ENCODE measurements at places on chromosomes 2 and 18.

DNA sequence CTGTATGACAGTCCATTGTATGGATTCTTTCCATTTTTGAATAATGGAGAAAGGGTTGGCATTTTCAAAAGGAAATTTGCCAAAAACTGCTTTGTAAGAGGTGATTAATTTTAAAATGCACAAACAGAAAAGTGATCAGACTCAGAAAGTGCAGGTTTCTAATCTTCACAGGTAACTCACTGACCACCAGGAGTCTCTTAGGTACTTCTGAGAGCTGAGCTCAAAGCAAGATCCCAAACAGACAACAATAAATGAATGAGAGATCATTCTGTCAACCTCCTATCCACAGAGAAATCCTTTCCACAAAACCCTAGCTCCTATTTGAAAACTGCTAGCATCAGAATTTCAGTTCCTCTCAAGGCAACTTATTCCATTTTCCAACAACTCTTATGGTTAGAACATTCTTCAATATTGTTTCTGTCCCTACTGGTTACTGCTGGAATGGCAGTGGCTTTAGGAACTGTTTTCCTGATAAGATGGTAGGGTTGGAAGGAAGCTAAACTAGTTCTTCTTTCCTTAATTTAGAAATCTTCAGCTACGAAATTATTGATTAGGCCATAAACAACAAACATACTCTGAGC, 20.6 kb upstream of the HAAO start:
- DNase-seq: no peak

DNA sequence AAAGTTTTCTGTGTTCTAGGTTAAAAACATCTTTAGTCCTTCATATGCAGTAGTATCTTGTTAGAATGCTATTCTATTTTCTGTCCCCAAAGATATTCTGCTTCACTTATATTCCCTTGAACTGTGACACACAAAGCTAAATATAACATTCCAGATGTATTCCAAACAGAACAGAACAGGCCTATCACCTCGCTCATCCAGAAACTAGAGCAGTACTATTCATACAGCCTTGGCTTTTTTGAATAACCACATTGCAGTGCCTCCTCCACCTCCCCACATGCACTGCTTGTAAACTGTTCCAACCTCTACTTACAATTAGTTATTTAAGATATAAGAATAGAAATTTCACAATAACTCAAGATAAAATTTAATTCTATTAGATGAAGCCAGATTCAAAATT, 196.8 kb downstream of the EXOC6B start:
- no peak for DNase-seq

DNA sequence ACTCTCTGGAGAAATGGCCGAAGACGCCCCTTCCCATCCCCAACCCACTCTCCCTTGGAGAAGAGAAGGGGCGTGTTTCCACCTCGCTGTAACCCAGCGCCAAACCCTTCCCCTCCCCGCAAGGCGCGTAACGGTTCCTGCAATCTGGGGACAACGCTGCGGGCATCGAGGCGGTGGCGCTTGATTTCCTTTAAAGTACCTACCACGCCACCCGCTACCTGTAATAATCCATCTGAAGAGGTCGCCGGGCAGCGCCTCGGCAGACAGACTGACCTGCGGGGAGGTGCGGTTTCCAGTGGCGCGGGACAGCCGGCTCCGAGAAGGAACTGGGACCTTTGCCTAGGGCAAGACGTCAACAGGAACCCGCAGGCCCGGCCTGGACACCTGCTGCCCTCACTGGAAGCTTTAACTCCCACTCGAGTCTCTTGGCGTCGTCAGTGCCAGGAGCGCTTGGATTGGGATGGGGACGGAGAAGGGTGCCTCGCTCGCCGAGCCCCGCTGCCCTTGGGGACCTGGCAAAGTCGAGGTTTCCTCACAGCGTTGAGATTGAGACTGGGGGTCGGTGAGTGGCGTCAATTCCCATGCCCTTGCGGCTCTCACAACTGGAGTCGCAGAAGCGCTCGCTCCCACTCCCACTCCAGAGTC, at the start of gene CYP1B1:
Gene CYP1B1, minus strand, starts transcription at position 645 of the 645 bp plus-strand sequence. CDS start 763 bp downstream, outside the sequence.
- no peak for DNase-seq

DNA sequence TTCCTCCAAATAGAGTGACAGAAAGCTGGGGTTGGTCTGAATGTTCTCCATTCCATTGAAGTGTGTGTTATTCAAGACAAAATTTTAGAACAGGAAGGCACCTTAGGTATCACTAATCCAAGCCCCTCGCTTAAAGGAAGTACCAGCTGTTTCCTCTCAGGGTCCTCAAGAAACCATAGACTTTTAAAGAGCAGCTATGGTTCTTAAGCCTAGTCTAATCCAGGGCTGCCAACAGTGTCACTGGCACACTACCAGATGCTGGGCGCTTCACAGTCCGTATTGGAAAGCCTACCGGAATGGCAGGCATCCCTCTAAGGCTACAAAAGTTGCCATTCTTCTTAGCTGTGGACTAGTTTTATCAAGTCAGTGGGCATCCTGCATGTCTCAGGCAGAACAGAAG, 1.9 kb downstream of the NEMP2 start:
- DNase-seq: peak; percentile 39

- DNase-seq: no peak
Observed at GRCh38 chr18:9712611-9713010, 4.5 kb downstream of the RAB31 start.

DNA sequence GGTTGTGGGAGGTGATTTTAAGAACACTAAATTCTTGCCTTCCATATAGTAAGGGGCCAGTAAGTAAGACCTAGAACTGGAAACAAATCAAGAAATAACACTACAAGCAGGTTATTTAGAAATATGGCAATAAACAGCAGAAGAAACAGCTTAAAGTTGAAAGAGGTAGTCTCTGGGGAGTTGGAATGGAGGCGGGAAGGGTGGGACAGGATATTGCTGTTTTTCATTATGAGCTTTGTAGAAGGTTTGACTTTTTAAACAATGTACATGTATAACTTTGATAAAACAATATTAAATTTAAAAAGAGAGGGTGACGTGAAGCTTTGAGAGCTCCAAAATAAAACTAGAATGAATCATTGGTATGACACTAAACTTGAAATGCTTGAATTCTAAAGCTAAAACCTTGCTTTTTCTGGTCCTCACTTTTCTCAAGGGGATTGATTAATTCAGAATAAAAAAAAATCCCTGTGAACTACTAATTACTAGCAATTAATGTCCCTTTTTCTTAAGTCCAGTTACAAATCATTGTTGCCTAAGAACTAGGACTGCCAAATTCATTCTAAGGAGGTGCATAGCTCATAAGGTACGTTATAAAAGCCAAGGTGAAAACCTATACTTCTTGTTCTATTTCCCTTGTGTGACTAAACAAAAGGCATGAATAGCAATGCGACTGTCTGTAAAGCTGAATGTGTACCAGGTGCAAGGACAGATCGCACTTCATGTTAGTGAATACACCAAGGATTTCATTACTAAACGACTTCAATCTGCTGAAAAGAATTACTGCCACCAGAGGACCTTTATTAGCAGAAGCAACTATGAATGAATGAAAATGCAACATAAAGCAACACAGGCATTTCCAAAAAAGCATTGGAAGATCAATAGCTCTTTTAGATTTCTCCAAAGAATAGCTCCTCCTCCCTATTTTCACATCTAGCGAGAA, 177.5 kb downstream of the RBM43 start:
- DNase-seq: no peak

- DNase-seq: no peak
Observed at GRCh38 chr2:46308081-46308480, 10.9 kb downstream of the EPAS1 start.

DNA sequence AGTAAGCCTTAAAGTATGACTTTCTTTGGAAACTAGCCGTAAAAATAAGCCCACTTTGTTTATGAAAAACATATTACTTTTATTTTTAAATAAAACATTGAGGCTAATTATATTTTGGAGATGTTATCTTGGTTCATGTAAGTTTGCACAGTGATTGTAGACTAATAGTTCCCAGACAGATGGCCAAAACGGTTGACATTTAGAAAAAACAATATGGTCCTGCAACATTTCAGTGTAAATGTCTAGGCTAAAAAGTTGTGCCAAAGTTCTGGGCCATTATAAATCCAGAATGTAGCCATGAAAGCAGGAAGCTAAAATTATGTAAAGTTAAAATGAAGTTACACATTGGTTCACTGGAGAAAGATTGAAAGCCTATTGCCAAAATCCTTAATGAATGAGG, 43.6 kb downstream of the SLC5A7 start:
- no peak for DNase-seq

DNA sequence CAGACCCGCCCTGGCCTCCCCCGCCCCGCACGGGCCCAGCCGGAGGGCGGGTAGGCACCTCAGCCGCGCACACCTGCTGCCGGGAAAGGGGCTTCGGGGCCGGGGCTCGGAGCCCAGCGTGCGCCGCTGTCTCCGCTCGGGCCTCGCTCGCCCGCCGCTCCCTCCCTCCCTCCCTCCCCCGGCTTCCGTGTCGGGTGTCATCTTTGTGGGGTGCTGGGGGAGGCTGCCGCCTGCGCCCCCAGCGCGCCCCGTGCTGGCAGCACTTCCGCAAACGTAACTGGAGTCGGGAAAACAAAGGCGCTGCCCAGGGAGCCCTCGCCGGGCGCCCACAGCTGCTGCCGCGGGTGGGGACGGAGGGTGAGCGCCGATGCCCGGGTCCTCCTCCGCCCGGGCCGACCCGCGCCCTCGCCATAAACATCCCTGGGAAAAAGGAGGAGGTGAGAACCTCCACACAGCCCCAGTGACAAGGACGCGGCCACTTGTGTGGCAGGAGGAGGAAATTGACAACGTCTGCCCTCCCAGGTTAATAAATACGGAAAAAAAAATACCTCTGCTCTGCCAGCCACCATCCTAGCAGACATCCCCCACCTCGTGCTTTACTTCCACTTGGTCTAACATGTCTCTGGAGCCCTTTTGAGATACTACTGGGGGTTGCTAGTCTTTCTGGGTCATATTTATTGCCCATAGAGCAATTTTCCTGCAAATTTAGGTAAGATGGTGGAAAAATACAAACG, 550 bp downstream of the MFSD6 start:
- peak; percentile 72 for DNase-seq

GRCh38 chr2:129907256-129907998, 72.0 kb upstream of the RAB6C start:
- no peak for DNase-seq

- no peak for DNase-seq
Observed at GRCh38 chr18:55413474-55413873, 174.5 kb downstream of the TCF4 start.

GRCh38 chr18:27967913-27968824, 208.8 kb downstream of the CDH2 start:
- DNase-seq: no peak

DNA sequence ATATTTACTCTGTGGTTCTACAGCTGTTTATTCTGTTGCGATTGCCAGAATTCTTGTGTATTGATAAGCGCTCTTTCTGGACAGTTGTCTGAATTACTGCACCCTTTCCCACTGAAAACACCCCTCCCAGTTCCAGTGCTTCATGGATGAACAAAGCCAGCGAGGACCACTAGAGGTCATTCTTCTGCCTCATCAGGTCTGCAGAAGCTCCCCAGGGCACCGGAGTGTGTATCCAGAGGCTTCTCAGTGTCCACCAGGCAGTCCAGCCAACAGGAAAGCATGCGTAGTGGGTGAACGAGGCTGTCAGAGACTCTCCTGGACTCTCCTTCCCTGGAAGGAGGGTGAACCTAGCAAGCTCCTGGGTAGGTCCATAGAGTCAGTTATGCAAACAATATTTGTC, 40.6 kb upstream of the INHBB start:
- no peak for DNase-seq

- peak; percentile 100 for DNase-seq
Observed at GRCh38 chr2:231707927-231708772, at the start of gene PTMA. TSS of gene PTMA (plus strand) at chr2:231708525. CDS start at chr2:231708707, 182 bp downstream.

- DNase-seq: no peak
Observed at GRCh38 chr18:36628435-36629137, 200.2 kb downstream of the TPGS2 start.

DNA sequence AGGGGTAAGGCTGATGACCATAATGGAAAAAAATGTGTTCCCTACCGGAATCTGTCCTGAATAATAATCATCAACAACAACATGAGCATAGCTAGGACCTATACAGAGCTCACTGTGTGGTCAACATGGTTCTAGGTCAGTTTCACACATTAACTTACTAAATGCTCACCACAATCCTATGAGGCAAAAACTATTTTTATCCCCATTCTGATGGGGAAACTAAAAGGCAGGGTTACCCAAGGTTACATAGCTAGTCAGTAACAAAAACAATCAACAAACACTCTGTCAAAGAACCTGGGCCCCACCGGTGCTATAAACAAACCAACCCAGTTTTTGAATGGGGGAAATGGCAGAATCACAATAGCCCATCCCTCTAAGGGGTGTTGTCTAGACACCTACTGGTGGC, 40.1 kb downstream of the AOX1 start:
- no peak for DNase-seq

- DNase-seq: no peak
Observed at GRCh38 chr2:3654011-3654410, 4.0 kb upstream of the ALLC start.

GRCh38 chr2:239065962-239066361, 218.1 kb downstream of the TWIST2 start:
- DNase-seq: no peak

- DNase-seq: peak; percentile 6
Observed at GRCh38 chr2:106789185-106789584, 96.8 kb downstream of the ST6GAL2 start.

DNA sequence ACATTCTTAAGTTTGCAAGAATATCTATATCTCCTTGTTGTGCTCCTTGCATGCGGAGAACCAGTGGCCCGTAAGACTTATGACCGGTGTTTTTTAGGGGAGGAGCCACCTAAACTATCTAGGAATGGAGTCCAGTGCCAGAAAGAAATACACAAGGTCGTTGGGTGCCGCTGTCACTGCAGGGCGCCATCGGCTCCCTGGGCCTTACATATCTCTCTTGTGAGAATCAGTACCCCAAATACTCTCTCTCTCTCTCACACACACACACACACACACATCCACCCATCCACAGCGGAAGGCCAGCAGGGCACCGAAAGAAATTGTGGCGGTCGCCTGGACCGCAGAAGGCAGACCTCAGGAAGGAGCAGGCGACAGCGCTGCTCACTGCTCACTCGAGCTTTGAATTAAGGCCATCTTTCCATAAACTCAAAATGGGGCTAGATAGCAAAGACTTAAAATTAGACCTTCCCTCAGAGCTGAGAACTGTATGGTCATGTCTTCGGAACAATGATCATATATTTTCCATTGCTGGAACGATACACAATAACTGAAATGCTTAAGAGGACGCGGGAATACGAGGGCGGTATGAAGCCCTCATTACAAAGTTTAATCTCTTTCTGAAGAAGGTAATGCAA, 10.4 kb downstream of the NR4A2 start:
- DNase-seq: no peak

GRCh38 chr2:174959787-174960186, 45.4 kb downstream of the CHN1 start:
- no peak for DNase-seq

GRCh38 chr2:241895712-241896641, 26.4 kb downstream of the RTP5 start:
- no peak for DNase-seq

GRCh38 chr2:132407784-132408183, 8.8 kb upstream of the GPR39 start:
- DNase-seq: no peak

DNA sequence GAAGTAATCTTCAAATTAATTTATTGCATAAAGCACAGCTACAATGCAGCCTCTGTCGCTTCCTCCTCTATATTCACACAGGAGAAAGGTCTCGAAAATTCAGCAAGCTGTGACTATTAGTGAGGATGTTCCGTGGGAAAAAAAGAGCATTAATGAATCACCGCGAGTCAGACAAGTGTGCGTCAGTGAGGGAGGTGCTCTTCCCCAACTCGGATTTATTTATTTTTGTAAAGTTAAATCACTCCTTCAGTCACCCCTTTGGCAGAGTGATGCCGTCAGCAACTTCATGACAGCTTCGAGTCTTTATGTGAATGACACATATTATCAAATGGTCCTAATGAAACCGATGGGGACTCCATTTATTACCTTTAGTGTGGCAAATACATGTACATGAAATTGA, 648.9 kb upstream of the SALL3 start:
- no peak for DNase-seq
